Stimulated activated CD8-positive, alpha-beta memory T cell treated with anti-CD3 and anti-CD28 coated beads, Interleukin-4, amount 100 ng/mL, for 24 hours (primary cell): ENCODE measurements at places on chromosomes 3 and 15.

DNA sequence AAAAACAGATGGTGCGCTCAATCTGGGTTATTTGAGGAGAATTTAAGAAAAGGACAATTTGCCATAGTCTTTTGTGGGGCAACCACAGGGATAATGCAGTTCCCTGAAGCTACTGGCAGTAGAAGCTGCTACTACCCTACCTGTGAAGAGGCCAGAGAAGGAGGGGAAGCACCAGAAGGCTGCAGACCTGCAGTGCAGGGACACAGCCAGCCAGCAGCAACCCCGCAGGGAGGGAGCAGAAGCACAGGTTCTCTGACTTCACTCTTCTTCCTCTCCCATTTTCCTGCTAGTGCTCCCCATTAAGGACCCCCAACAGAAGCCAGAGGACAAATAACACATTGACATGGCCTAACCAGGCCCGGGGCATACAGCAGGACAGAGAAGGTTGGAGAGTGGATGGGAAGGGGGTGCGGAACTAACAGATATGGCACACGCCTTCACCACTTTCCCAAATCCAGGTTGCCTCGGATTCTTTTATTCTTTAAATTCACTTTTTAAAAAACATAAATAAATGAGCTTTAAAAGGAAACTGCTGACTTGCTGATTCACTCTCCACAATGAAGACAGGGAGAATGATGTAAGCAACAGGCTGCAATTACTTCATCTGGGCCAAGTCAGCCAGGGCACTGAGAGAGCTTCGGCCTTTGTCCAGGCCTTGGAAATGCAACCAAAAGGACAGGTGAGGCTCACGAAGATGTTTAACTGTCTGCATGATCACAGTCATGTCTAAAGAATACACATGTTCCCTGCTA lies 30.1 kb downstream of the POPDC2 start:
- DNase-seq, result no peak

DNA sequence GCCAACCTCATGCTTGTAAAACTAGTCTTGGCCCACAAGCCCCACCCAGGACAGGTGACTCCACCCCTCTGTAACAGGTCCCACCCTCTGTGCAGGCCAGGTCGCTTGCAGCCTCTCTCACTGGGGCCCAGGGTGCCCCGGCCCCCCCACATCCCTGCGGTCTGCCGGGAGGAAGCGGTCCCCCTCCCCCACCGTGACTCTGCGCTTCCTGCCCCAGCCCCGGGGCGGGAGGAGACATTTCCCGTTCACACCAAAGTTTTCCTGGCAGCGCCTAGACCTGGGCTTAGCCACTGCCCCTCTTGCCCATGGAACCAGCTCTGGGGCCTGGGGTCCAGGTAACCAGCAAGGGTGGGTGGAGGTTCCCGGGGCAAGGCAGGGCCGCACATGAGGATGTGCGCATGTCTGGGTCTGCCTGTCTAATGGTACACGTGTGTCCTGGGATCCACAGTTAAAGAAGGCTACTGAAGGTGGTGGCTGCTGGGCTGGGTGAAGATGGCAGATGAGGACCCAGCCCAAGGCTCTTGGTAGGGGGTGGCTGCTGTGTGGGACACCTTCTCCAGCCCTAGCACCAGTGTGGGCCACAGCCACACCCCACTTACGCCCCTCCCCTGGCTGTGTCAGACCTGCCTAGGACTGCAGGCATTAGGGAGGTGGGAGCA lies 8.4 kb downstream of the NBEAL2 start:
- DNase-seq, result peak; percentile 77

- no peak for DNase-seq
Observed at GRCh38 chr3:162722337-162722736, 1225.7 kb downstream of the OTOL1 start.

DNA sequence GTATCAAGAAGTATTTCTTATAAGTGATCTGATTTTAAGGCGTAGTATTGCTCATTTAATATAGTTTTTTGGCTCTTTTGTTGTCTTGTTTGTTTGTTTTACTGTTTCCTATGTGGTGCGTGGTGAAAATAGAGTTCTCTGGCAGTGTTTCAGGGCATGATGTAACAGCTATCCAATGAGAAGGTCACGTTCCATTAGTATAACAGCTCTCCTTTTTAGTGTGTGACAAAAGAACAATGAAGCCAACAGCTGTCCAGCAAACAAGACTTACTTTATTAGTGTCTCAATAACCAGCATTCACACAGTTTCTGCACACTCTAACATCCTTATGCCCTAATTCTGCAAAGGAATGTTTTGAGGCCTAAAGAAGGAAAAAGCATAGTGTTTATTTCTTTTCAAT lies 127.9 kb downstream of the SLC25A26 start:
- no peak for DNase-seq

DNA sequence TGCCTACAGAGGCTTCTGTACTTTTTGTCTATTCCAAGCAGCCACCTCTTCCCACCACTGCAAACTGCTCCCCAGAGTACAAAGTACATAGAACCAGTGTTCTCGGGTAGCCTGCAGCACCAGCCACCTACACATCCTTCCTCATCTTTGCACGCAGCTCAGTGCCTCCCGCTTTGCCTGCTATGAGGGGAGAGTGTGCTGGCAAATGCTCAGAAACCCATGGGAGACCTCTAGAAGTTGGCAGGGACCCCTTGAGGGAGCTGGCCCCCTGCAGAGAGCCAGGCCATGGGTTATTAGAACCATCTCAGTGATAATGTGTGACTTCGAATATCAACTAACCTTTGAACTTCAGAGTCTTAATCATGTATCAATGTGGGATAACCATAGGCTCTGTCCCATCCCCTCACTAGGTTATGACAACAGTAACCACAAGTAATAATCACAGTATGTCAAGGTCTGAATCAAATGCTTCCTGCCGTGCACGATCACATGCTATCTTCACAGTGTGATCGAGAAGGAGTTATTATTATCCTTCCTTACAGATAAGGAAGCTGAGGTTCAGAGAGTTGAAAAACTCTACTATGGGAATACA lies 22.8 kb upstream of the SMAD3 start:
- DNase-seq, result no peak

GRCh38 chr3:123508178-123508577 lies 59.3 kb upstream of the ADCY5 start:
- DNase-seq, result no peak

DNA sequence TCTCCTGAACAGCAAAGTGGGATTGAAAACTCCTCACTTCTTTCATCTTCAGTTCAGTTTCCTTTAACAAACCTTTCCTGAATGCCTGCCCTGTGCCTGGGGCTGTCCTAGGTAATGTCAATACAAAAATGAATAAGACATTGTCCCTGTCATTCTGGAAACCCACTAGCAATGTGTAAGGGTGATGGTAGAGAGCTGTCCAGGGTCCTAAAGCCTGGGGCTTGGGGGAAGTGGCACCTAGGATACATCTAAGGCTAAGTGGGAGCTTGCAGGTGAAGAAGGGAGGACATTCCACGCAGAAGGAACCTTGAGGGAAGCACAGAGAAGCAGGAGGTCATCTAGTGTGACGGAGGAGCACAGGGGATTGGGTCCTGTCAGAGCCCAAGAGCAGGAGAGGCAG lies 212.7 kb upstream of the PPP2R3A start:
- no peak for DNase-seq

DNA sequence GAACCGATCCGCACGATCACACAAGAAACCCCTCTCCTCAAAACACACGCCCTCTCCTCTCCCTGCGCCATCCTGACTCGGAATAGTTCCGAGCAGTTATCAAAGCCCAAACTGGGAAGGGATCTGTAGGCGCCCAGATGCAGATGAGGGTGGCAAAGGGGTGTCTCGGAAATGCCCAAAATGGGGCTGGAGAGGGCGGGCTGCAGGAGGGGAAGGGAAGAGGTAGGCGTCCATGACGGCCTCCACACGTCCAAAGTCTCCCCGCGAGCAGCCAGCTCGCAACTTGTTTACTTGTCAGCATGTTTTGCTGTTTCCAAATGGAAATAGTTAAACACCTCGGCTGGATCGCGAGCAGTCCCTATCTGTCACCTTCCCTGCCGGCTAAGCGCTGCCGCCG lies 1.5 kb downstream of the NTRK3 start:
- no peak for DNase-seq

- no peak for DNase-seq
Observed at GRCh38 chr3:19901918-19902317, 32.1 kb downstream of the EFHB start.

GRCh38 chr15:87917480-87917879 lies 339.1 kb downstream of the NTRK3 start:
- DNase-seq, result no peak

DNA sequence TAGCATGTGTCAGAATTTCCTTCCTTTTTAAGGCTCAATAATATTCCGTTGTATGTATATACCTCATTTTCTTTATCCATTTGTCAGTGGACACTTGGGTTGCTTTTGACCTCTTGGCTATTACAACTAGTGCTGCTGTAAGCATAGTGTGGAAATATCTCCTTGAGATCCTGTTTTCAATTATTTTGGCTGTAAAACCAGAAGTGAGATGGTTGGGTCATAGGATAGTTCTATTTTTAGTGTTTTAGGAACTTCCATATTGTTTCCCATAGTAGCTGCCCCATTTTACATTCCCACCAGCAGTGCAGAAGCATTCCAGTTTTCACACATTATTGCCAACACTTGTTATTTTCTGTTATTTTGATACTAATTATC lies 70.4 kb upstream of the C15orf39 start:
- no peak for DNase-seq

GRCh38 chr3:127136706-127137105 lies 56.2 kb upstream of the PRR23E start:
- DNase-seq, result no peak

GRCh38 chr15:65819563-65819960 lies 27.5 kb upstream of the DENND4A start:
- no peak for DNase-seq

DNA sequence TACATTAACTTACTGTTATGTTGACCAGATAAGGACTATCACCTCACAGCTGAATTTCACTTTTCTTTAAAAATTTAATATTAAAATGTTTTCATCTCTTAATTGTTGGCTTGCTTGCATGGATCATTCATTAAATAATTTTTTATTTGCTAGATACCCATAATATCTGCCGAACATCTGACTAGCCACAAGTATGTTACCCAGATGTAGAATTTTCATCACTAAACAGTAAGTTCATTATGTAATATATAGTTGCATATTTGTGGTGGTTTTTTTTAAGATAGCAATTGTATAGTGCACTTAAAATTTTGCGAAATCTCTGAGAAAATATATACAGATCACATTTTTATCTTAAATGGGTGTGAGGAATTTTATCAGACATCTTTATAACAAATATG lies 190.4 kb downstream of the MBNL1 start:
- no peak for DNase-seq

- DNase-seq, result no peak
Observed at GRCh38 chr3:105915524-105915923, 46.7 kb upstream of the CBLB start.

- no peak for DNase-seq
Observed at GRCh38 chr3:45223889-45224727, 2.0 kb downstream of the TMEM158 start.

- no peak for DNase-seq
Observed at GRCh38 chr3:20456511-20456910, 270.5 kb upstream of the SGO1 start.

DNA sequence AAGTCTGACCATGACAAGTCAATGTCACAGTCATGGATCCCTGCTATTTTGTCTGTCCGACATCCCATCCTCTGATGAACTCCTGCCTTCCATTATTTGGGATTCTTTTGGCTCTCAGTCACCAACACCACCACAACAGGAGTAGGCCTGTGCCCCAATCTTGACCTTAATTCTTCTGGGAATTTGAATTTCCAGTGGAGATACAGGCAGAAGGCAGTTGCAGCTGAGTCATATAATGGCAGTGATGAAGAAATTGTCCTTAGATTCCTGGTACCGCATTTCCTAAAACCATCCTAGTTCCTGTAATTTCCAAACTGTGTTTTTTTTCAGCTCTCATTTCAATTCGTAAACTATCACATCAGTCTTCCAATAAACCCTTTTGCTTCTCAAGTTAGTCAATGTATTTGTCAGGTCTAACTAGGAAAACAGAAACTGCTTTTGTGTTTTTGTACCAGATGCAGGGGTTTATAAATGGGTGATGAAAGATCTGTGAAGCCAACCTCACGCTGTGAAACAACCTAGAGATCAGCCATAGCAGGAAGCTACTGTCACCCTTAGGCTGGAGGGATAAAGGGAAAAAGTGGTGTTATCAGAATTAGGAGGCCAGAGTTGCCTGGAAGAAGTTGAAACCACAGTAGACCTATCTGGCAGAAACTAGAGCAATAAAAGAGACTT lies 126.3 kb upstream of the TMEM108 start:
- DNase-seq, result no peak

GRCh38 chr3:64341296-64341695 lies 116.0 kb upstream of the PRICKLE2 start:
- no peak for DNase-seq

DNA sequence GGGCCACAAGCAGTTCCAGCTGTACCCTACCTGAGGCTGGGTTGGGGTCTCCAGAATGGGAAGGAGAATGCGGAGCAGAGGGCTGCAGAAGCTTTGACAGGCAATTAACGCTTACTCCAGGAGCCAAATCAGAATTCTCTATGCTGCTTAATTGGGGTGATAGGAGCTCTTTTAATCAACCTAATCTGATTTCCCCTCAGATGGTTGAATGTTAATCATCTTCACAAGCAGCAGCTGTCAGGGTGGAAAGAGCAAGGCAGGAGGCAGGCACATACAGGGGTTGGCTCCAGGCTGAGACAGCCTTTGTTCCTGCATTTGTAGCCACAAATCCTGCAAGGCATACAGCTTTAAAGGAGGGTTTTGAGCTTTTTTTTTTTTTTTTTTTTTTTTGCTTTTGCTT lies 2.6 kb downstream of the CILP start:
- DNase-seq, result no peak

- no peak for DNase-seq
Observed at GRCh38 chr3:134073583-134073945, 43.8 kb upstream of the SLCO2A1 start.

- DNase-seq, result peak; percentile 33
Observed at GRCh38 chr3:42247576-42248027, 18.4 kb downstream of the CCK start.

GRCh38 chr15:35443376-35443775 lies 102.6 kb downstream of the DPH6 start:
- DNase-seq, result no peak

GRCh38 chr15:52232327-52232726 lies 41.1 kb upstream of the GNB5 start:
- DNase-seq, result no peak

GRCh38 chr3:145134738-145135137 lies 1026.2 kb downstream of the PLOD2 start:
- DNase-seq, result no peak
